ENCODE measurements at places on chromosomes 2 and 18.
A peak's percentile ranks its signal among the peaks of the same experiment; 100 is the strongest.

GRCh38 chr2:158828378-158829164 lies 33.5 kb downstream of the DAPL1 start:
- ATAC-seq = peak; percentile 34

DNA sequence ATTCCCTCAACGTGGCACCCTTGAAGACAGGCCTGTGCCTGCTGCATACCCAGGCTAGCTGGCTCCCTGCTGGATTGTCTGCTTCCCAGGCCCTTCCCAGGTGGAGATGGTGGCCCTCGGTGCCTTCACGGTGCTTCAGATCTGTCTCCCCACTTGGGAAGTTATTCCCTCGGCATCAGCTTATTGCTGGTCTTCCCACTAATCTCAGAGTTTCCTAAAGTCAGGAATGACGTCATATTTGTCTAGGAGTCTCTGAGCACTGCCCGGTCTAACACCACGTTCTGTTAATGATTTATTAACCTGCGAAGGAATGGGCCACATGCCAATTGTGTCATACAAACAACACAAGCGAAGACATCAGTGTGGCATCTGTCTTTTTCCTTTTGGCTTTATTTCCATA lies 269.8 kb upstream of the ID2 start:
- ATAC-seq = peak; percentile 6

DNA sequence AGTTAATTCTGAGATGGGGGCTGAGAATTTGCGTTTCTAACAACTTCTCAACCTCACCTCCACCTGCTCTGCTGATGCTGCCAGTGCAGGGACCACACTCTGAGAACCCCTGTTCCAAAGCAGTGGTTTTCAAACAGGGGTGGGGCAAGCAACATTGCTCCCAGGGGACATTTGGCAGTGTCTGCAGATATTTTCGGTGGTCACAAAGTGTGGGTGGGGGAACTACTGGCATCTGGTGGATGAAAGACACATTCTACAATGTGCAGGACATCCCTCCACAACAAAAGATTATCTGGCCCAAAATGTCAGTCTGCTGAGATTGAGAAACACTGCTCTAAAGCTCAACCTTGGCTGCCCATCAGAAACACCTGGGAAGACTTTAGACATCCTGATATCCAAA lies 188.7 kb upstream of the SATB2 start:
- ATAC-seq = no peak

- no peak for ATAC-seq
Measured at GRCh38 chr18:8357320-8357719, 251.9 kb upstream of the RAB12 start.

DNA sequence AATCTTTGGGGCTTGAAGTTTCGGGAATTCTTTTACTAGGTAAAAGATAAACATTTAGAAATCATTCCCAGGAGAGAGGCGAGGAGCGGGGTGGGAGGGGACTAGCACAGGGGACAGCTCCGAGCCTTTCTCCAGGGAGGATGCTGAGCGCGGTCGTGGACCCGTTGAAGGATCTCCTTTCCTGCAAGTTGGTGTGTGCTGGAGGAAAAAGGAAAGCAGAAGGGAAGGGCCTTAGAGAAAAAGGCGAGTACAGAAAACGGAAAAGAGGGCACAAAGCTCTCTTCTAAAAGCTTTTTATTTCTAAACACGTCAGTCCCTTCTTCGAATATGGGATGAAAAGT lies 640 bp downstream of the SLC39A6 start:
- ATAC-seq = no peak

GRCh38 chr2:217090024-217090473 lies 230.2 kb upstream of the TNP1 start:
- no peak for ATAC-seq

DNA sequence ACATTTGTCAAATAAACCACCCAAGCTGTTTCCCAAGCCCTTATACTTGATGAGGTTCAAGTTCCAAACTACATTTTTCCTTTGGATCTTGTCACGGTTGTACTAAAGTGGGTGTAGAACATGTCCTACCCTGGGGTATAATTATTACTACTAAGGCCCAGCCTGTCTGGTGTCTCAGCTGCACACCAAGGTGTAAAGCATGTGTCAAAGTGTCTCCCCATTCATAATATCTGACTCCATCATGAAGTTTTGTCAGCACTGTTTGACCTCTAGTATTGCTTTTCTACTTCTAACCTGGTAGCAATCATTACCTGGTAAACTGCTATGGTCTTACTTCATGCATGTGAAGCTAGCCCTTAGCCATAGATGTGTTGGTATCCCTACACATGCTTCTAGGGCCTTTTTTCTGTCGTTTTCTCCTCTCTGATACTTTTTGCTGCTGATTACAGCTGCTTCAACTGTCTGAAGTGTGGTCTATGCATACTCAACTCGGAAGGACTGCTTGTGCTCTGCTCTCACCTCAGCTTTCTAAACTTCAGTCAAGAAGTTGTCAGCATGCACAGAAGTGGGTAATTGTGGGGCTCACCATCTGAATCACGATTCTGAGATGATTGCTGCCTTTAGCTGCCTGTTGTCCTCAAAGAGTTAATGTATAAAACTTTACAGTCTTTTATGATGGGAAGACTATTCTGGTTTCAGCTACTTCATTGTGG lies 445.7 kb upstream of the TRIB2 start:
- ATAC-seq = no peak

GRCh38 chr2:195318440-195319111 lies 338.4 kb upstream of the SLC39A10 start:
- ATAC-seq = no peak

DNA sequence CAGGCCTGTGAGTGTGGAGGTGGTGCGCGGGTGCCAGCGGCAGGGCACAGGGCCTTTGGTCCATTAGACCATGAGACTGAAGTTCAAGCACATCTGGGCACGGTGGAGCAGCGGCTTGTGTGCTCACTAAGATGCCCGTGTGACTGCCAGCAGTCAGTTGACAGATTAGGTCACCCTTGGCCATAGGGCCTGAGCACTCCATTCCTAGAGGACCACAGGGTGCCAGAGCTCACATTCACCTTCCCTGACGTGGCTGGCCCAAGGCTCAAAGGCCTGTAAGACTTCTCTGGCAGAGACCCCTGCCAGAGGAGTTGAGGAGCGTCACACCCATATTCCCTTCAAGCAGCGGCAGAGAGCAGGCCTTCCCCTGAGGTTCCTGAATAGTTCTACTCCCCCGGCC lies 650 bp downstream of the LHCGR start:
- peak; percentile 26 for ATAC-seq

GRCh38 chr2:167345559-167345958 lies 457.3 kb downstream of the XIRP2 start:
- no peak for ATAC-seq

GRCh38 chr2:70160545-70160944 lies 30.3 kb downstream of the C2orf42 start:
- ATAC-seq = no peak

- no peak for ATAC-seq
Measured at GRCh38 chr18:54532222-54532621, 58.8 kb upstream of the DYNAP start.

DNA sequence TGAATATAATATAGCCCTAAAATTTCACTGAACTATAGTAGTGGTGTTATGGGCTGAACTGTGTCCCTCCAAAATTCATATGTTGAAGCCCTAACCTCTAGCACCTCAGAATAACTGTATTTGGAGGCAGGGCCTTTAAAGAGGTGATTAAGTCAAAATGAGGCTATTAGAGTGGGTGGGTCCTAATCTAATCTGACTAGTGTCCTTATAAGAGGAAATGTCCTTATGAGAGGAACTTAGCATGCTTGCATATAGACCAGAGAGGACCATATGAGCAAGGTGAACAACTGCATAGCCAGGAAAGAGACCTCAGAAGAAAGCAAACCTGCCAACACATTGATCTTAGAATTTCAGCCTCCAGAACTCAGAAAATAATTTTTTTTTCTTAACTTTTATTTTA lies 238.4 kb downstream of the ZEB2 start:
- no peak for ATAC-seq

GRCh38 chr2:118596620-118597019 lies 250.8 kb downstream of the EN1 start:
- ATAC-seq = no peak

- no peak for ATAC-seq
Measured at GRCh38 chr18:470661-471501, 29.6 kb downstream of the COLEC12 start.

- ATAC-seq = no peak
Measured at GRCh38 chr2:136107051-136108033, 10.6 kb downstream of the CXCR4 start.

DNA sequence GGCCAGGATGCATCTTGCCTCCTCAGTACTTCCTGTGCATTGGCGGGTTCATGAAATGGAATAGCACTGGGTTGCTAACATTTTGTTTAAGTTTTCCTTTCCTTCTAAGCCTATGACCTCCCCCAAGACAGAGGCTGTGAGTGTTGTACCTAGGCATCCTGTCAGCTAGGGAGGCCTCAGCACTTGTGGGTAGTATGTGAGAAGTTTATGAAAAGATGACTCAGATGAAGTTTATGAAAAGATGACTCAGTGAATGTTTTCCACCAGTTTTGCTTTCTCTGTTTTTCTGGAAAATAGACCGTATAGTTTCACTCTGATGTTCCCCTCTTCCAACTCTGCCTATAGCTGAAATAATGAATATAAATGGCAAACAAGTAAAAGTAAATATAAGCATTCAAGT lies 412.9 kb downstream of the TMEM182 start:
- ATAC-seq = no peak

GRCh38 chr2:98348066-98348561 lies 1.9 kb downstream of the CNGA3 start:
- no peak for ATAC-seq

GRCh38 chr18:44693030-44693784 lies 12.5 kb downstream of the SETBP1 start:
- no peak for ATAC-seq

- peak; percentile 94 for ATAC-seq
Measured at GRCh38 chr2:168639441-168639898, 163.0 kb upstream of the NOSTRIN start.

GRCh38 chr2:96949701-96950350 lies 36.6 kb downstream of the FAM178B start:
- ATAC-seq = no peak

GRCh38 chr18:3603421-3604234 lies 153.7 kb downstream of the TGIF1 start:
- ATAC-seq = peak; percentile 61

DNA sequence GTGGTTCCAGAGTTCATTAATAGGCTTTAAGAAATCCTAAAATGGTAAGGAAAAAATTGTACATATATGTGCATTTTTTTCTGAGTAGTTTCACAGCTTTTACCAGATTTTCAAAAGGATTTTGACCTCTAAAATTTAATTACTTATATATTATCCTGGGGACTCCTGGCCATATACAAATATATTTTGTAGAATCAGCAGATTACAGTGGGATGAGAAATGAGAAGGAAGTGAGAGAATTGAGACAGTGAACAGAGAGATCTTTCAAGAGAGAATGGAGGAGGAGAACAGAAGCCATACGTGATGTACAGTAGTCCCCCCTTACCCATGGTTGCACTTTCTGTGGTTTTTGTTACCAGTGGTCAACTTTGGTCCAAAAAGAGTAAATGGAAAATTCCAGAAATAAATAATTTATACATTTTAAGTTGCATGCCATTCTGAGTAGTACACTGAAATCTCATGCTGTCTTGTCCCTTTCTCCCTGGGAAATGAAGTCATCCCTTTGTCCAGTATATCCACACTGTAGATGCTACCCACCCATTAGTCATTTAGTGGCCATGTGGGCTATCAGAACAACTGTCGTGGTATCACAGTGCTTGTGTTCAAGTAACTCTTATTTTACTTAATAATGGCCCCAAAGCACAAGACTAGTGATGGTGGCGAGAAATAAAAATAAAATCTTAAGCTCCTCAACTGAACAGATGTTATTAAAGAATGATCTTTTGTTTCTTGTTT lies 130.4 kb upstream of the MYO3B start:
- ATAC-seq = no peak

DNA sequence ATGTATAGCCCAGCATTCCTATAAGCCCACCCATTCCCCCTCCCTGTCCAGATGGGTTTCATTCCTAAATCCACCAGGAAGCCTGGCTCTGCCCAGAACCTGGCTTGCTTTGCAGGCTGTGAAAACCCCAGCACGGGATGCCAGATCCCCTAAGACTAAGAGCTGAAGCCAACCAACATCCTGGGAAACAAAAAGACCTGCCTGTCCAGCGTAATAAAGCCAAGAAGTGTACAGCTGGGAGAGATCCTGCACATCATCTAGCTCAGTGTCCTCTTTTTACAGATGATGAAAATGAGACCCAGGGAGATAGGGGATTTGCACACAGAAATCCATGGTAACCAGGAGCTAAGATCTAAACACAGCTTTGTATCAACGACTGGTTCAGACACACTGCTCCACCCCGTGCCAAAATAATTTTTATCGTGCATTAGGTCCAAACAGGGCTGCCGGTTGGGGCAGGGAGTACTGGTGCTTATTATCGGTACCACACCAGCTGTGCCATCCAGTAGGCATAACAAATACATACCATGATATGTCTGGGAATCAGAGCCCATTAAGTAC lies 2.9 kb downstream of the RND3 start:
- no peak for ATAC-seq

GRCh38 chr18:61169386-61169785 lies 163.8 kb upstream of the CDH20 start:
- no peak for ATAC-seq

- no peak for ATAC-seq
Measured at GRCh38 chr2:178990533-178991241, 59.2 kb downstream of the CCDC141 start.

- ATAC-seq = no peak
Measured at GRCh38 chr2:10820562-10820961, 8.0 kb upstream of the PDIA6 start.

GRCh38 chr2:168633200-168633599 lies 169.2 kb upstream of the NOSTRIN start:
- peak; percentile 69 for ATAC-seq

DNA sequence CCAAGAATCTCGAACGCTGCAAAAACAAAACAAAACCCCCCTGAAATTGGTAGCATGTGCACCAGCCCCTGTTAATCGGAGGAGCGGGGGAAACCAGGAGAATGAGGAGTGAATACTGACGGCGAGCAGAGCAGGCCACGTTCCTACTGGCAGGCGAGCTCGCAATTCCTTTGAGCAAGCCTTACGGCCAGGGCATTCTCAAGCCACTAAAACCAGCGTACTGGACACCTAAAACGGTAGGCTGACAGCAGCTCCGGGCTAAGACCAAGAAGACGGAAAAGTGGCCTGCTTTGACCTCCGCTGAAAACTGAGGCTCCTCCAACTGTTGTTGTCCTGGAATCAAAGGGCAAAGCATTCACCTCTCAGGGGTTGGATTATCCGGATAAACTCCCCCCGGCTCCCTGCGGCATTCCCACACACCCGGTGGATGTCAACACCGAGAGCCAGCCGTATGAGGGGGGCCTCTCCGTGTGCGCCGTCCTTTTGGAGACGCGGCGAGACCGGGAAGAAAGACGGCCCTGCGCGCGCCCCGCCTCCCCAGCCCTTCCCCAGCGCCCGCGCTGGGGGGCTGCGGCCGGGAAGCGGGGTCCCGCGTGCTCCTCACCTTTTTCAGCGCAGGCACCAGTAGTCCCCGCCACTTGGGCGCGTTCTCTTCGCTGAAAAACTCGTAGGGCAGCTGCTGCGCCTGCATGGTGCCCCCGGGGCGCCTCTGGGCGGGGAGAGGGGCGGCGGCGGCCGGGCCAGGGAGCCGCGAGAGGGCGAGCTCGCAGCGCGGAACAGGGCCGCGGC lies 925 bp downstream of the SOS1 start:
- ATAC-seq = peak; percentile 62

GRCh38 chr2:148887350-148888002 lies 12.4 kb downstream of the KIF5C start:
- ATAC-seq = no peak

All from gastroesophageal sphincter (tissue), 4 donors.